Temporal lobe (tissue), 4 donors: ENCODE measurements at places on chromosomes 1 and 21. TPM values are rescaled to one million over a fixed set of nuclear protein-coding genes. Genes with fewer than 3 reads are reported as not detected.

The PSEN2 gene
- 20.4 TPM for total RNA-seq

The TSHB gene
- not detected for total RNA-seq

The IL20 gene
- not detected for total RNA-seq

The PRAMEF14 gene
- total RNA-seq = not detected

The LMX1A gene
- not detected for total RNA-seq

The CASQ1 gene
- 7.6 TPM for total RNA-seq

The CAPN9 gene
- not detected for total RNA-seq

The PIGK gene
- 18.9 TPM for total RNA-seq

The AKNAD1 gene
- 3.0 TPM for total RNA-seq

The RXRG gene
- 7.1 TPM for total RNA-seq

The SEC16B gene
- total RNA-seq = 2.5 TPM

The NBPF11 gene
- total RNA-seq = 9.3 TPM

The PGLYRP3 gene
- not detected for total RNA-seq

The ABCA4 gene
- total RNA-seq = 0.25 TPM

The SH3BGR gene
- total RNA-seq = 1.7 TPM

The VWA1 gene
- 6.4 TPM for total RNA-seq

The ARTN gene
- total RNA-seq = 0.49 TPM

The PRAMEF7 gene
- not detected for total RNA-seq

The WNT3A gene
- not detected for total RNA-seq

The PRAMEF15 gene
- total RNA-seq = not detected
